ENCODE measurements at places on chromosomes 5 and 9. TPM values are rescaled to one million over a fixed set of nuclear protein-coding genes. Genes with fewer than 3 reads are reported as not detected.

DNA sequence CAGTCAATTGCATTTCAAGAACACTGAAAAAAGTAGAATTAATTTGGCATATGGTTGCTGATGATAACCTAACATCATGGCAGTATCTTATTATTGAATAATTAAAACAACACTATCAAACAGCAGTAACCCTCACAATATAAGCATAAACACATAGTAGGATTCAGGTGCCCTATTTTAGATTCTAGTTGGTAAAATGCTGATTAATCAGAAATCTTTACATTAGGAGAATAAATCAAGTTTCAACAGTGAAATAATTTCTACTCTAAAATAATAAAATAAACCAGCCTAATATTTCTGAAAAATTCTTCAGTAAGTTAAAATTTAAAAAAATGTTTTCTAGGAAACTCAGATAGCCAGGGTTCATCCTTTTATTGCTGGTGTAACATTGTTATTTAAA, 76.4 kb upstream of the NUDT12 start:
- DNase-seq, result no peak

GOLM1 gene
- 112 TPM for total RNA-seq

DNA sequence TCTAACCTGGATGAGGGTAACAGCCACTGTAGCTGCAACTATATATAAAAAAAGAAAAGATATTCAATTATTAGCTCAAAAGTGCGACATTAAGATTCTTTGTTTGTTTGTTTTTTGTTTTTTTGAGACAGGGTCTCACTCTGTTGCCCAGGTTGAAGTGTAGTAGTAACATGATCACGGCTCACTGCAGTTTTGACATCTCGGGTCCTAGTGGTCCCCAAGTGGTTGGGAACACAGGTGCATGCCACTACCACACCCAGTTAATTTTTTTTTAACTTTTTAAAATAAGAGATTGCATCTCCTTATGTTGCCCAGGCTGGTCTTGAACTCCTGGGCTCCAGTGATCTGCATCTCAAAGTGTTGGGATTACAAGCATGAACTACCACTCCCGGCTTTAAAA, 61.8 kb downstream of the MEF2C start:
- DNase-seq, result no peak

DNA sequence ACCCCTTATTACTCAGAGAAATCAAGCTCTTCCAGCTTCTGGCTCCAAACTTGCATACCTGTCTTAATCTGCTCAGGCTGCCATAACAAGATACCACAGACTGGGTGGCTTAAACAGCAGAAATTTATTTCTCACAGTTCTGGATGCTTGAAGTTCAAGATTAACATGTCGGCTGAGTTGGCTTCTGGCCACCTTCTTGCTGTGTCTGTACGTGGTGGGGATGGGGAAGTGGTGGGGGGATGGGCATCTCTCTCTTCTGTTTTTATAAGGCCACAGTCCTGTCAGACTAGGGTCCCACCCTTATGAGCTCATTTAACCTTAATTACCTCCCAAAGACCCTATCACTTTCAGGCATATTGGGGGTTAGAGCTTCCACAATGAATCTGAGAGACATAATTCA, 140.5 kb downstream of the SV2C start:
- no peak for DNase-seq

DNA sequence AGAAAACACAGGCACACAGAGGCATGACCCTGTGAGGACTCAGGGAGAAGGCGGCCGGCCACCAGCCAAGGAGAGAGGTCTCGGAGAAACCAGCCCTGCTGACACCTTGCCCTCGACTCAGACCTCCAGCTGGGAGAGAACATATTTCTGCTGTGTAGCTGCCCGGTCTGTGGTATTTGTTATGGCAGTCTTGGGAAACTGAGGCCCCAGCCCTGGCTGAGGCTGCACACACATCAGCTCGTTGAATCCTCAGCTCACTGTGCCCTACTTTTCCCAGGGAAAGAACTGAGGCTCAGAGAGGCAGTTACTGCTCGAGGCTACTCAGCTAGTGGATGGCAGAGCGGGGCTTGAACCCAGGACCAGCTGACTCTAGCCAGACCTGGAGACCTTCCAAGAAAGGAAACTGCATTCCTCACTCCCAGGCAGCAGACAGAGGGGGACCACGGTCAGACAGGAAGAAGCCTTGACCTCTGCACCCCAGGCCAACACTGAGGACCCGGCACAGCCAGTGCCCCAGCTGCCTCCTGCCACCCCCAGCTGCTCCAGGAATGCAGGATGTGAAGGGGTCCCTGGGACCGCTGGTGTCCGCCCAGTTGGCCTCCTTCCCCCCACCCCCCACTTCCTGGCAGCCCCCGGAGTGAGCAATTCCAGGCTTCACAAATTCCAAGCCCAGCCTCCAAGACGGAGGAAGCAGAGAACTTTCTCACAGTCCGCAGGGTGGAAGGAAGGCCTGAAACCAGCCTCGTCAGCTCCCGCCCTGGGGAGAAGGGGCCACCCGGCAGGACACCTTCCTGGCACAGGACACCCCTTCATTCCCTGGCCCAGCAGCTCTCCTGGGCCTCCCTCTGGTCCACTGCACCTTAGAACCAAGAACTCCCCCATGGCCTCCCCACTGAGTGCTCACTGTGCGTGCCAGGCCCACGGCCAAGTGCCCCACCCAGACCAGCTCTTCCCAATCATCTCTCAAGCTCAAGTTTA, 69.9 kb downstream of the LRSAM1 start:
- no peak for DNase-seq

DNA sequence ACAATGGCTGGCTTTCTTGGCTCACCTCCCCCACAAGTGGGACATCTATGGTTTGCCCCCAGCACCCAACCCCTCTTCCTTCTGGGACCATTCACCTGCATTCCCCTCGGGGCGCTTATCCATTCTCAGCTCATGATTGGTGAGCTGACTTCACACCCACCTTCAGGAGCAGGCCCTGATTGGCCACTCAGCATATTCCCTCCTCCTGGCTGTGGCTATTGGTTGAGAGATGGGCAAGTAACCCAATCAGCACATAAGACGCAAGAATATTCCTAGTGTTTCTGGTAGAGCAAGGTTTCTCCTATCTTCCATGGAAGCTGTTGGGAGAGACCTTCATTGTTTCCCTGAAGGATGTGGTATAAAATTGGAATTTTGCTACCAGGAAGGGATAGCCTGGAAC, 22.7 kb upstream of the UNC5A start:
- no peak for DNase-seq

GRCh38 chr5:174725261-174725990, 1.0 kb downstream of the MSX2 start:
- DNase-seq, result no peak

LCN15 gene
- total RNA-seq, result not detected

DNA sequence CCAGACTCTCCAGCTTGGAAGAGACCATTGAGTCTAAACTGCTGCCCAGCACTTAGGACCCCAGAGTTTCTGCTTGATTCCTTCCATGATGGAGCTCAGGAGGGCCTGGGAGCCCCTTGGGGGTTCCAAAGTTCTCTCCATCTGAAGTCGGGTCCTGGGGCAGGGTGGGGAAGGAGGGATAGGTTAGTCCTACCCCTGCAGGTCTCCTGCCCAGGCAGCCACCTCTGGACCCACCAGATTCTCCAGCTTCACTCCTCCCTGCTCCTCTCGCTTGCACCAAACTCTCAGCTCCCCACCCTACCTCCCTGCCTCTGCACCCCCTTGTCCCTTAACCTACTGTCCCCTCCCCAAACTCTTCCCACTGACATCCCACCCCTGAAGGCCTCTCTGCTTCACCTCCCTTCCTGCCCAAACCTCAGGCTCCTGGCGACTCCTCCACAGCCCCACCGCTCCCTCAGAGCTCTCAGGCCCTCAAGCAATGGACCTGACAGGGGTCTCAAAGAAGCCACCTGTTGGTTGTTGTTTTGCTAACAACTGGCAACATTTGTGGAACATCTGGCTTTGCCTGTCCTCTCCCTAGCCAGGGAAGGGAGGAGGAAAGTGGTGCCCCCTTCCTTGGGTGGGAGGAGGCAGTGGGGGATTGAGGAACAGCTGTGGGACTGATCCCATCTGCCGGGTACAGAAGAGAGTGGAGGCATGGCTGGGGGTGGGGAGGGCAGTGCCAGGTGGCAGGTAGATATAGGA, 137.5 kb downstream of the RGS3 start:
- no peak for DNase-seq

DNA sequence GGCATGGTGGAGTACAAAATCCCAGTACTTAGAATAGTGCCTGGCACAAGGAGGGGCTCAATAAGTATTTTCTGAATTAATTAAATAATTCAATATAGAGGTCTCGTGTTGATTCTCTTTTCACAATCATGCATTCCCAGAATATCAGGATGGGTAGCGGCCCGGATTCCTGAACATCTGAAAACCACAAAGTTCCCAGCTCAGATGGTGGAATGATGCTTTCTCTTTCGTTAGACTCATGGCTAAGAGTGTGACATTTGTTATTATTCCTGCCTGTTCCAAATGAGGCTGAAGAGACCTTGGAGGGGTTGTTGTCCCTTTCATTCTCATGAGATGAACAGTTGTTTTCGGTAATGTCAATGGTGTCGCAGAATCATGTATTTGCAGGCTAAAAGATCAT, 95.4 kb upstream of the LIFR start:
- DNase-seq, result no peak

DNA sequence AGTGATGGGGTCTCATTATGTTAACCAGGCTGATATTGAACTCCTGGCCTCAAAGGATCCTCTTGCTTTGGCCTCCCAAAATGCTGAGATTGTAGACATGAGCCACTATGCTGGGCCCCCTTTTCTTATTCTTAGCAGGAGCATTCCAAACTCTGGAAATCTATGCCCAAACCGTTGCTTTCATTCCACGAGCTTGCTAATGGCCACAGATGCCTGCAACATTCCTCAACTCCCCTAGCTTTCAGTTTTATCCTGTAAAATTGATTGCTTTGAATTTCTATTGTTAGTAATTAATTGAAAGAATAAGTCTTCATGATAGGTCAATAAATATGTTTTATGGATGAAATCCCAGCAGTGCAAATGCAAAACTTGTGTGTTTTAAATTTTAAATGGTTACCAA, 564.8 kb upstream of the WWC1 start:
- DNase-seq, result no peak

- no peak for DNase-seq
These were observed 1198.6 kb upstream of the ACO1 start for GRCh38 chr9:31185831-31186230.

GRCh38 chr5:94268226-94268625, 350.2 kb downstream of the KIAA0825 start:
- no peak for DNase-seq

DNA sequence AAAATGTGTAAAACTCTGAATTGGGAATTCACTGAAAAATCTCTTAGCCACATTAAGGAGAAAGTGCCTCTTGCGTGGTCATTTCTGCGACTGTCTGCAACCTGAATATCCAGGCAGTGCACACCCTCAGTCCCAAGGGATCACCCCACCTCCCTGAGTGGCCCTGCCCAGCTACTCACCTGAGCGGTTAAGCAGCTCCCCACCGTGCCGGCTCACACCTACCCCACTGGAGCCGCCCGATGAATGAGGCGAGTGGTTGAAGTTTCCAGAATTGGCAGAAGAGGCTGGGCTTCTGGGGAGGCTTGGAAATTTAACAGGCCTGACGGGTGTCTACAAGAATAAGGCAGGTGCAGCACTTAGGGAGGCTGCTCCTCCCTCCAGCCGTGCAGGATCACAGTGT, 25.6 kb downstream of the ANKS6 start:
- no peak for DNase-seq

DNA sequence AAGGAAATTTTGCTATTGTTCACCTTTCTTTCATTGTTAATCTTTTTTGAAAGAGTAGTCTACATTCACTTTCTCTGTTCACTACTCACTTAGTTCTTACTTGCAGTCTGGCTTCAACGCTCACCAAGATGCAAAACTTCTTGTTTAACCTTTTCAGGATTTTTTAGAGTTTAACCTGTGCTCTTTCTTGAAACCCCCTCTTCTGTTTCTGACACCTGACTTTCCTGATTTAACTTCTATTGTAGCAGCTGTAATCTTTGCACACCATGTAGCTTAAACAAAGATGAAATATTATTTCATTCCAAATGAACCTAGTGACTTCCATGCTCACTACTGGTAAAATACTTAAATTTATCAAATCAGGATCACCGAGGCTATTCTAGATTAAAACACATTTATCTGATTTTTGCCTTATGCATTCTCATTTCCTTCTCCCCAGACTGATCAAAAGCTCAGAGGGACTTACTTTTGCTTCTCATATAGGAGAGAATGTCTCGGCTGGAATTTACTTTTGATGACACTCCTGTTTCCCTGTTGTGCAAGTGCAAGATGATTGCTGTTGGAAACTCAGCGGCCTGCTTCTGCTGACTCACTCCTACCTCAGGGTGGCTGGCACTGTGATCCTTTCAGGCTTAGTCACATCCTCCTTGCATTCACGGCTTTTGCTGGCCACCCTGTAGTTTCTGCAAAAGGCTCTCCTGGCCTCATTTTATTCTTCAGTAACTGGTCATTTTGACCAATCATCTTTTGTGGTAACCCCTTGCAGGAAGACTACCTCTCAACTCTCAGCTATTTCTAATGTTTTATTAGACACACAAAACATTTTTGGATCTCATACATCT, 109.3 kb upstream of the IFNE start:
- peak; percentile 95 for DNase-seq

TAF11L5 gene
- not detected for total RNA-seq

GRCh38 chr5:172593306-172593705, 47.8 kb upstream of the NEURL1B start:
- DNase-seq, result no peak

IL9 gene
- not detected for total RNA-seq

DNA sequence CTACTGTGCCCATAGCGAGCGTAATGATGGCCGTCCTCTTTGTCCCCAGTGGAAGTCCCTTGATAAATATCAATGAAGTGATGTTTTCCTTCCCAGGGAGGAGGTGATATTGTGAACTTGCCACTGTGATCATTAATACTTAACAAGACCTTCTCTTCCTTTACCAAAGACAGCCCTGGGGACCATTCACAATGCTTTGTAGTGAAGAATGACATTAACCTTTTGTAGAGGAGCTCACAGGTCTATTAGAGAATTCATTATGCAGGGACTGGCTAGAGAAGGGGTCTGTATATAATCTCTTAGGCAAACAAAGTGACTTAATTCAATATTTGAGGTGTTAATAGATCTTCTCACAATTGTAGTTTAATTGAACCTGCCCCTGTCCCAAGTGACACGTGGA, 452.9 kb upstream of the DMAC1 start:
- no peak for DNase-seq

- DNase-seq, result no peak
These were observed 289.3 kb downstream of the ASTN2 start for GRCh38 chr9:117125531-117125930.

- DNase-seq, result no peak
These were observed 854 bp upstream of the TEX48 start for GRCh38 chr9:114682846-114683245.

GCNT4 gene
- total RNA-seq, result 2.3 TPM

CTNNA1 gene
- total RNA-seq, result 392 TPM

TMEM8B gene
- total RNA-seq, result 4.2 TPM

Data from epithelial cell of proximal tubule (primary cell).